ENCODE measurements at places on chromosomes 3 and 15. TPM values are rescaled to one million over a fixed set of nuclear protein-coding genes. Genes with fewer than 3 reads are reported as not detected.

The OR5K3 gene
- polyA plus RNA-seq = not detected

The B3GNT5 gene
- 26.5 TPM for polyA plus RNA-seq

The TNFAIP8L3 gene
- polyA plus RNA-seq = 4.3 TPM

The LIPC gene
- polyA plus RNA-seq = 0.24 TPM

The ZBTB47 gene
- polyA plus RNA-seq = 10.0 TPM

The LIPH gene
- polyA plus RNA-seq = 2.9 TPM

The SLITRK3 gene
- 0.10 TPM for polyA plus RNA-seq

The DISP2 gene
- polyA plus RNA-seq = 1.4 TPM

The STX19 gene
- polyA plus RNA-seq = 8.5 TPM

The GABRR3 gene
- polyA plus RNA-seq = not detected

The SLC22A13 gene
- 0.07 TPM for polyA plus RNA-seq

The RGMA gene
- 16.9 TPM for polyA plus RNA-seq

The FAH gene
- 52.9 TPM for polyA plus RNA-seq

The IL17RD gene
- 11.5 TPM for polyA plus RNA-seq

The CHST2 gene
- polyA plus RNA-seq = 173 TPM

The GOLGA8S gene
- 1.3 TPM for polyA plus RNA-seq

The GP9 gene
- 1.8 TPM for polyA plus RNA-seq

The OR5K1 gene
- polyA plus RNA-seq = not detected

The CNTN3 gene
- polyA plus RNA-seq = 47.3 TPM

The TLNRD1 gene
- 10.9 TPM for polyA plus RNA-seq

The RBP2 gene
- 1.0 TPM for polyA plus RNA-seq

The SERINC4 gene
- not detected for polyA plus RNA-seq

The CCR2 gene
- polyA plus RNA-seq = 1.4 TPM

The FOXB1 gene
- not detected for polyA plus RNA-seq

The CCR4 gene
- polyA plus RNA-seq = 2.1 TPM

The EPHA3 gene
- polyA plus RNA-seq = 13.7 TPM

The SLC33A1 gene
- polyA plus RNA-seq = 36.2 TPM

The CCR3 gene
- 0.35 TPM for polyA plus RNA-seq

The GOLGA8Q gene
- polyA plus RNA-seq = 2.4 TPM

The SLC2A2 gene
- not detected for polyA plus RNA-seq

The SLC12A8 gene
- polyA plus RNA-seq = 1.7 TPM

The CFAP91 gene
- polyA plus RNA-seq = 12.0 TPM

The CPNE9 gene
- 0.25 TPM for polyA plus RNA-seq

The SAXO2 gene
- polyA plus RNA-seq = 7.6 TPM

The ACAA1 gene
- 70.1 TPM for polyA plus RNA-seq

The POLQ gene
- polyA plus RNA-seq = 3.6 TPM

The LOXL1 gene
- polyA plus RNA-seq = 136 TPM
